DMS153 (cell line): ENCODE measurements at places on chromosomes 12 and 14.

DNA sequence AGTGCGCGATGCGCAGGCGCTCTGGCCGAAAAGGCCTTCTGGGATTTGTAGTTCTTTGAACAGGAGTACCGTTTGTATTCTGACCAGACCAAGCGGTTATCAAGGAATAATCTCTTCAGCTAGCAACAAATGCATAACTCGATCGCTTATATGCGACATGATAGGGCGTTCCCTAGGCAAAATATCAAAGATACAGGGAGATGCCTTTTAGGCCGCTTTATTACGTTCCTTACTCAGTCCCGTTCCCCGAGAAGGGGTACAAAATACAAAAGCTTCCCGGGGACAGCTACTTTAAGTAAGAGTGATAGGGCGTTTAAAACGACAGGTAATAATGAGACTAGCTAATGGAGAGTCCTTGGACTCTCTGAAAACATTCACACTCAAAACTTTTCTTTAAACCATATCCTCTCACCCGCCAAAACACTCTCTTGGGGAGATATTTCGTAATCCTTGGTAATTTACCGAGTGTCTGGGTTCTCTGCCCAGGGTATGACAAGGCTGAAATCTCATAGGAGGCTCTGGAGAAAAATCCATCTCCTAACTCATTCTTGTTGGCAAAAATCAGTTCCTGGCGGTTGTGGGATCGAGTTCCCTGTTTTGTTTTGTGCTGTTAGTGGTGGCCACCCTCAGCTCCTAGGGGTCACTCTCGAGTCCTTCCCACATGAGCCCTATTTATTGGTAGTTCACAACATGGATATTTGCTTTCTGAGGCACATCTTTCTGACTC is 412 bp upstream of the SNW1 start:
- DNase-seq: peak; percentile 91

DNA sequence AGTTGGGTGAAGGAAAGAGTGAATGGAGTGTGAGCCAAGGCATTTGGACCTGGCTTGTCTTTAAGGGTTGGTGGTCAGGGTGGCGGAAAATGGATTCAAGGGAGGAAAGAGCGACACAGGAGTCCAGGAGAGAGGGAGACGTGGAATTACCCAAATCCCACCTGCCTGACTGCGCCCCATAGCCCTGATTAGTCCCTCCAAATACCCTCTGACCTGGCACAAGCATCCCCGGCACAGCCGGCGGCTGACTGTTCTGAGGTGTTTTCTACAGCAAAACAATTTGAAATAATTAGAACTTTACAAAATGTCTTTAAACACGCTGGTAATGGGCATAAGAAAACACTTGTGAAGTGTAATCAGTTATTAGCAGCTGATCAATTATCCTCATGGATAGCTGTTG is 175.8 kb downstream of the PHETA1 start:
- no peak for DNase-seq

DNA sequence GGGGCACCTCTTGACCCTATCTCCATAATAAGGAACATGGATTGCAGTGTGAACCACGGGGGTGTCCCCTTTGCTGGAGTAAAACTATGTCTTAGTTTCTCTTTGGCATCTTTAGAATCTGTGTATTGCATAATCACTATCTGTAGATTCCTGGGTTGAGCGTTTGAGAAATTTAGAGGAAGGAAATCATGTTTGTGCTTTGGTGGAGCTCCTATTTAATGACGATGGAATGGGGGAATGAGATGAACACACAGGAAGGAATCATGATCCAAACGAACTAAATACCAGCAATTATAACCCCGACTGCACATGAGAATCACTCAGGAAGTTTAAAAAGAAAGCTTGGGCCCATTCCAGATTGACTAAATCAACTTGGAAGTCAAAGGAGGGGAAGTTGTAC is 1.3 kb upstream of the MYG1 start:
- DNase-seq: no peak

- DNase-seq: peak; percentile 57
Observed at GRCh38 chr12:50039151-50039835, 14.0 kb upstream of the RACGAP1 start.

DNA sequence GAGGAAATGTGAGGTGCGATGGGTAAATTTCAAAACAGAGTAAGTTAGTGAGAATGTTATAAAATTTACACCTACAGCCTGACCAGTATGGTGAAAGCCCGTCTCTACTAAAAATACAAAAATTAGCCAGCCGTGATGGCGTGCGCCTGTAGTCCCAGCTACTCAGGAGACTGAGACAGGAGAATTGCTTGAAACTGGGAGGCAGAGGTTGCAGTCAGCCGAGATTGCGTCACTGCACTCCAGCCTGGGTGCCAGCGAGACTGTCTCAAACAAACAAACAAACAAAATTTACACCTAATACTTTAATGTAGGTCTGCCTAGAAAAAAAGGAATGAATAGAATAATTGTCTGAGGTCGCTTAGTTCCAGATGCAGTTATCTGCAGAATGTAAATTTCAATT is 37.6 kb downstream of the SLC2A14 start:
- DNase-seq: no peak

DNA sequence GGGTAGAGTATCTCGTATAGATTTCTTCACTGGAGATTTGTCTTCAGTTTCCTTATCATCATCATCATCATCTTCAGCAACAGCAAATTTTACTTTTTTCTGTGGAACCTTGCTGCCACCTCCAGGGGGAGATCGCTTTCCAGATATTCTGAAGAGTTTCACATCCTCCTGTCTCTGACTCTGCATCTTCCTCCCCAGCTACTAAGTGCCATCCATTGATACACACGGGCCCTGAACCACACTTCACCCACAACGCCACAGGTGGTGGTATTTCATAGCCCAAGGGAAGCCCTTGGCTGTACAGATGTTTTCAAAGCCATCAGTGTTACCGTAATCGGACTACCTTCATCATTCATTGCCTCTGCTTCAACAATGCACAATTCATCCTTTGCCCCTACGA is 82.2 kb downstream of the PPP2R5C start:
- no peak for DNase-seq

GRCh38 chr14:25007832-25008231 is 42.1 kb downstream of the STXBP6 start:
- no peak for DNase-seq

GRCh38 chr12:6533923-6534694 is at the start of gene GAPDH:
TSS of gene GAPDH (plus strand) at chr12:6534517. CDS start at chr12:6534833, 316 bp downstream.
- DNase-seq: peak; percentile 96

- no peak for DNase-seq
Observed at GRCh38 chr14:73661872-73662271, 17.1 kb downstream of the DNAL1 start.

- no peak for DNase-seq
Observed at GRCh38 chr12:31562594-31563328, 28.2 kb downstream of the DENND5B start.

- DNase-seq: no peak
Observed at GRCh38 chr12:14442221-14442881, 76.9 kb downstream of the ATF7IP start.

GRCh38 chr14:61622051-61622450 is 73.3 kb upstream of the HIF1A start:
- DNase-seq: no peak

- no peak for DNase-seq
Observed at GRCh38 chr14:93655078-93655750, 133.1 kb downstream of the PRIMA1 start.

DNA sequence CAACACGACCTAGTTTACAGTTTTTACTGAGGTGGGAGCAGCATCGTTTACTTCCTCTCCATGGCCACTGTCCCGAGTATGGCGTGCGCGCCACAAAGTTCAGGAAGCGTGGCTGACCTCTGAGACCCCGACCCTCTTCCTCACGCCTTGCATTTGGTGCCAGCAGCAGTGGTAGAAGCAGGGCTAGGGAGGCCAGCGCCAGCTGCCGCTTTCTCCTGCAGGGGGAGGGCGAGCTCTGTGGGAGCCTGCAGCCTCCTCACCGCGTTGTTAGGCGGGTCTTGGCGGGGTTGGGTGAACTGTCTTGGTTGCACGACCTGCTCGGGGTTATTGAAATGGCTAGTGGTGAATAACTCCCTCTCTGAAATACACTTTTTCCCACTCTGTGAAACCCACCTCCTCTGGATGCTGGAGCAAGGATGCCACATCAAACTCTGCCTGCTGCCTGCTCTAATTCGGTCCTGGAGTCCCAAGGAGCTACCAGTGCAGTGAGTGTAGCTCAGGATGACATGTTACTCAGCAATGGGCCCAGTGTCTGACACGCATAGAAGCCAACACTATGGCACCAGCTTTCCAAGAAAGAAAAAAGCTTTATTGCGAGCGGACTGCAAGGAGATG is 22.3 kb upstream of the TDRD9 start:
- DNase-seq: no peak

DNA sequence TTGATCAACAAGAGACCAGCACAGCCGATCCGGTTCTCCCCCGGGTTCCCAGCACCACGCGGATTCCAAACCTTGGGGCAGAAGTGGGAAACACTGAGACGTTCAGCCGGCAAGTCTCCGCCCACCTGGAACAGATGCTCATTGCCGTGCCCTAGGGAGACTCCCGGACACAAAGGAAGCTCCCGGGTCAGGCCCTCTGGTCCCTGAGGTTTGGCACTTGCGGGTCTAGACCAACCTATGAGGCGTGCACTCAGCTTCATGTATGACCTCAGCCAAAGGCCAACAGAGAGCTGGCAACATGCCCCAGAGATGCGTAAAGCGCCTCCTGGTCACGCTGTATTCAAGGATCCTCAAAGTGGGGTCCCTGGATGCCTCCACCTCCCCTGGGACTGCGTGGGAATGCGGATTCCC is 2.5 kb downstream of the RIMBP2 start:
- peak; percentile 60 for DNase-seq

- no peak for DNase-seq
Observed at GRCh38 chr12:27924350-27925135, 48.0 kb downstream of the PTHLH start.

DNA sequence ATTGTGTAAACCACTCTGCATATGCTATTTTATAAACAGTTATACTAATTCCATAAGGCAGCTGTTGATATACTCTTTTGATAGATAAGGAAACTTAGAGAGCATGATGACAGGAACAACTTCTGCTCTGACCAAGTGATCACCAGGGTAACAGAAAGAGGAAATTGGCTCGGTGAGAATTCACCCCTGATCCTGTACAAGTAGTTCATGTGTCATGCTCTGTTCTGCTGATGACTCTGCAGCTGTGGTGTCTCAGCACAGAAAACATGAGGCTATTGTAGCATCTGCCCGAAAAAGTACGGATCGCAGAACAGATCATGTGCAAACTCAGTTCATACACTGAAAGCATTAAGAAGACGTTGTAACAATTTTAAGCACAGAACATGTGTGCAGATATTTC is 345.0 kb downstream of the LRIG3 start:
- no peak for DNase-seq

- DNase-seq: no peak
Observed at GRCh38 chr12:79098530-79098929, 234.0 kb downstream of the SYT1 start.

- DNase-seq: no peak
Observed at GRCh38 chr12:104462931-104463339, 6.2 kb downstream of the CHST11 start.

DNA sequence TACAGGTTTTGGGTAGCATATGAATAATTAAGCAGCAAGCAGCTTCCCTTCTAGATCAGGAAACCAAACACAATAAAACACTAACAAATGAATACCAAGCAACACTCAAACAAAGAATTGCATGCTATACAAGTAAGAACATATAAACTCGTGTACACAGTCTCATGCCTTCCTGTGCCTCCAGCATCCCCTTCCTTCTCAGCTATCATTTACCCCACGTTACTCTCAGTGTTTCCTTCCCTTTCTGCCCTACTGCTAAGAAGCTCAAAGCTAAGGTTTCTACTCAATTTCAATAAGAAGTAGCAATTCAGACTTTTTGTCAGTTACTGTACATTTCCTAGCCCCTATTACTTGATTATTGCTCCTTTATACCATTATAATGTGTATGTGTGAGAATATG is 81.0 kb downstream of the DUSP16 start:
- DNase-seq: no peak

DNA sequence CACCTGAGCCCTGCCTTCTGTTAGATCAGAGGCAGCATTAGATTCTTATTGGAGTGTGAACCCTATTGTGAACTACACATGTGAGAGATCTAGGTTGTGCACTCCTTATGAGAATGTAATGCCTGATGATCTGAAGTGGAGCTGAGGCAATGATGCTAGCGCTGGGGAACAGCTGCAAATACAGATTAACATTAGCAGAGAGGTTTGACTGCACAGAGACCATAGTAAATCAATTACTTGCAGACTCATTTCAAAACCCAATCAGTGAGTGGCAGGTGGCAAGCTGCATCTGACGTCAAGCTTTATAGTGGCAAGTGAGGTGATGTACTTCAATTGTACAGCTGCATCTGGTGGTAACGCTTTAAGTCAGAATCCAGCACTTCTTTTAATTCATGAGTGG is 141.6 kb downstream of the GPHN start:
- no peak for DNase-seq

DNA sequence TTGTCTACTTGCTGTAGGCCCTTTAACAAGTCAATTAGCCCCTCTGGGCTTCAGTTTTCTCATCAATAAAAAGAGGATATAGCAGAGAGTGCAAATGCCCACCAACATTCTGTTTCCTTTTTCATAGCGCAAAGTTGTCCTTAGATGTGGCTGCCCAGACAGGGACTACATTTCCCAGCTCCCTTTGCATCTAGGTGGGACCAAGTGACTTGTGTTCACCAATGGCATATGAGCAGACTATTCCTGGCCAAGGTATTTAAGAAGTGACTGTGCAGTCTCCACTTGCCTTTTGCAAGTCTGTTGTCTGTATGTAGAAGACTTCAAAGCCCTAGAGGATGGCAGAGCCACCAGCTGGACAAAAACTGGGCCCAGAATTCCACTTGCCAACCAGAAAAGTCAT is 59.7 kb downstream of the DAO start:
- DNase-seq: no peak

GRCh38 chr12:90062799-90063198 is 354.2 kb upstream of the ATP2B1 start:
- DNase-seq: no peak

- DNase-seq: no peak
Observed at GRCh38 chr12:2559931-2560330, 234.8 kb upstream of the FKBP4 start.

- no peak for DNase-seq
Observed at GRCh38 chr12:98332642-98333041, 182.7 kb upstream of the TMPO start.

DNA sequence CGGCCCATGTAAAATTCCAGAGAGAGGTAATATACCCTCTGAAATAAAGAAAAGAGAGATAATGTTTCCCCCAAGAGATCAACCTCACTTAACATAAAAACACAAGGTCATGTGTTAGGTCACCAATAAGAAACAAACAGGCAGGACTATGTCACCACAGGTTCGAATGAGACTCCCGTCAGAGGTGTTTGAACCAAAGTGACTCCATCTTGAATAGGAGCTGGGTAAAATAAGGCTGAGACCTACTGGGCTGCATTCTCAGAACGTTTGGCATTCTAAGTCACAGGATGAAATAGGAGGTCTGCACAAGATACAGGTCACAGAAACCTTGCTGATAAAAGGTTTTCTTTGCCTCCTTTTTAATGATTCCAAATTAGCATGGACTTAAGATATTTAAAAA is 6.5 kb downstream of the PYGL start:
- DNase-seq: no peak

DNA sequence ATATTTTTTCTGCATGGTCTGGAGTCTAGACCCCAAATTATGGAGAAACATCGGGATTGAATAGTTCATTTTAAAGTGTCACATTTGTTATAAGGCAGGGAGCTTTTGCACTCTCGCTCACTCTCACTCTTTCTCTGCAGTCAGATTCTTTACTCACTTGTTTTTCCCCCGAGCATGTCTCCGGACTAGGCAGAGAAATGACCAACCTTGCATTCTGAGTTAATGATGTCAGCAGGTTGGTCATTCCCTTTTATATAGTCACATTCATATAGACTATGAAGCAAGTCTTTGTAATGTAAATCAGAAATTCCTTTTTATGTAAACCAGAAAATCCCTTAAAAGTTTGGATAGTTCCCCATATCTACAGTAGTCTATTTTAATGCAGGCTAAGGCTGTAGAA is 4.1 kb downstream of the C12orf75 start:
- DNase-seq: no peak
